CD4-positive, alpha-beta T cell treated with Interleukin-6 at 100 ng/mL for 8 hours (primary cell): ENCODE measurements at places on chromosomes 12 and 14.

GRCh38 chr12:13602172-13602571, 379.2 kb downstream of the GRIN2B start:
- no peak for DNase-seq

GRCh38 chr12:65935906-65936901, 111.9 kb downstream of the HMGA2 start:
- DNase-seq, result no peak

DNA sequence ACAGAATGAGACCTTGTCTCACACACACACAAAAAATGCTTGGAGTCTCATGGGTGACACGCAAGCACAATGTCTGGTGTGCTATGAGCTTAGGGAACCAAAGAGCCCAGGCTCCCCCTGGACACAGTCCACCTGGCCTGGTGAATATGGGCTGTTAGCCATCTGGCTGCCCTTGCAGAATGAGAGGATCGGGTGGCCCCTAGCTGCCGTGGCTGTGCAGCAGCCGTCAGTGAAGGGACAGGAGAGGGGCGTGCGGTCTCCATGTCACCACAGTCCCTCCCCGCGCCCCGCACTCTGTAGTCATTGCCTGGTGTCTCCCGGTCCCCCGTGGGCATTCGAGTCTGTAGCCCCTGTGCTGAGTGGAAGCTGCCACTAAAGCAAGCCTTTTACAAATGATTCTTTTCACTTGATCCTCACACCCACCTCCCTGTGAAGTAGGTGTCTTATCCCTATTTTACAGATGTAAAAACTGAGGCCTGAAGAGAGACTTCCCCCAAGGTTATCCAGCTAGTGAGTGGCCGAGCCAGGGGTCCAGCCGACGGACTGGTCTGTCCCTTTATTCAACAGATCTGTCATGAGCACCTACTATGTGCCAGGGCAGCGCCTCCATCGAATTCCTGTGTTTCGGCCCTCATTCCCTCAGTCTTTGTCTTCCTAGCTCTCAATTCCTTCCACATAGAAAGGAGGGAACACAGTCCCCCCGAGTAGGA, 18.8 kb downstream of the MVK start:
- DNase-seq, result no peak

DNA sequence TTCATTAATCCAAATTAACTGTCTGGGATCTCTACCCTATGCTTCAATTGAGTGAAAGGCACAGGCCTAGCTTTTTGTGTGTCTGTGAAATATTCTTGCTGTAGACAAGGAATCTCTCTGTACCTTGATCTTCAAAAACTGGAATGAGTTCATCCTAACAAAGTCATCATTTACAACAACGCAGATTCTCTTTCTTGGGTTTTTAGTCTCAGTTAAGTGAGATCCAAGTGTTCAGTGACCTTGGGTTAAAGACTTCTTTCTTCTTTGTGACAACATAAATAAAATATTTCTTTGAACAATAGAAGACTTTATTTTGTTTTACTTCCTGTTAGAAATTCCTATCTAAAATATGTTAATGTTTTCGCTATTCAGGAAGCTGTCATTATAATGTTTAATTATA, 192.2 kb upstream of the LMNTD1 start:
- DNase-seq, result no peak

- DNase-seq, result no peak
Observed at GRCh38 chr14:25041898-25042297, 8.0 kb downstream of the STXBP6 start.

DNA sequence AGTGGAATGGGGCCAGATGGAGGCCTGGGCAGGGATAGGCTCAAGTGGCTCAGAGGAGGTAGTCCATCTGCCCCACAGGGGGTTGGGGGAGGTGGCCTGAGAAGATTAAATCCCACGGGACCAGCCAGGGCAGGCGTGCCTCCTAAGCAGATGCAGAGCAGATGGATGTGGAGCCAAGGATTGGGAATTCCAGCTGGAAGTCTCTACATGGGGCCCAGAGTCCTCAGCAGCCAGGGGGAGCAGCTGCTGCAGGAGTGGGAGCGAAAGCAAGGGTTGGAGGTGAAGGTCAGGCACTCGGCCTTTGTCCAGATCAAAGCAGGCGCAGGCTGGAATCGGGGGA, 42.4 kb upstream of the VRK1 start:
- no peak for DNase-seq

- no peak for DNase-seq
Observed at GRCh38 chr12:80756875-80757274, 40.2 kb downstream of the MYF5 start.

GRCh38 chr12:104272938-104273337, 30.6 kb upstream of the EID3 start:
- DNase-seq, result no peak

DNA sequence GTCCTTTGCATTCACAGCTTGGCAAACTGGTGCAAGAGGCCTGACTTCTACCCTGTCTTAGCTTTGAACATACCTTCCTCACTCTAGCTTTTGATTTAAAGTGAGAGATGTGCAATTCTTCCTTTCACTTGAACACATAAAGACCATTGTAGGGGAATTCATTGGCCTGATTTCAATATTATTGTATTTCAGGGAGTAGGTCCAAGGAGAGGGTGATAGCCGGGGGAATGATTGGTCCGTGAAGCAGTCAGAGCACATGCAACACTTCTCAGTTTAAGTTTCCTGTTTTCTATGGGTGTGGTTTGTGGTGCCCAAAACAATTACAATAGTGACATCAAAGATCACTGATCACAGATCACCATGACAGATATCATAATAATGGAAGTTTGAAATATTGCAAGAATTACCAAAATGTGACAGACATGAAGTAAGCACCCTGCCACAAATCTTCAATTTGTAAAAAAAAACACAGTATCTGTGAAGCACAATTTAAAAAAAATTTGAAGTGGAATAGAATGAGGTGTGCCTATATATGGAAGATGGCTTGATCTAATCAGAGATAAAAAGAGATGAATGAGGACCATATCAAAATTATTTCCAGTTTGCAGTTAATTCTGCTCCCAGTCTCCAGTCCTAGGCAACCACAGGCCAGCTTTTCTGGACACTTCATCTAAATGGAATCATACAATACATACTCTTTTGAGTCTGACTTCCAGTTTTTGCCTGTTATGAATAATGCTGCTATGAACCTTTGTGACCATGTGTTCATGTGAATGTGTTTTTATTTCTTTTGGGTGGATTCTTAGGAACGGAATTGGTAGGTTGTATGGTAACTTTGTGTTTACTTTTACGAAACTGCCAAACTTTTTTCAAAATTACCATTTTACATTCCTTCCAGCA, 23.2 kb downstream of the BORCS5 start:
- DNase-seq, result peak; percentile 67

GRCh38 chr14:71783088-71783487, 149.1 kb upstream of the RGS6 start:
- no peak for DNase-seq

- DNase-seq, result no peak
Observed at GRCh38 chr14:43147485-43147884, 1359.6 kb downstream of the FSCB start.

GRCh38 chr14:75068294-75069120, 934 bp upstream of the ZC2HC1C start:
- DNase-seq, result no peak

GRCh38 chr14:92650581-92651105, 97.8 kb downstream of the LGMN start:
- DNase-seq, result no peak

GRCh38 chr12:102824218-102824835, 92.7 kb downstream of the PAH start:
- DNase-seq, result no peak

DNA sequence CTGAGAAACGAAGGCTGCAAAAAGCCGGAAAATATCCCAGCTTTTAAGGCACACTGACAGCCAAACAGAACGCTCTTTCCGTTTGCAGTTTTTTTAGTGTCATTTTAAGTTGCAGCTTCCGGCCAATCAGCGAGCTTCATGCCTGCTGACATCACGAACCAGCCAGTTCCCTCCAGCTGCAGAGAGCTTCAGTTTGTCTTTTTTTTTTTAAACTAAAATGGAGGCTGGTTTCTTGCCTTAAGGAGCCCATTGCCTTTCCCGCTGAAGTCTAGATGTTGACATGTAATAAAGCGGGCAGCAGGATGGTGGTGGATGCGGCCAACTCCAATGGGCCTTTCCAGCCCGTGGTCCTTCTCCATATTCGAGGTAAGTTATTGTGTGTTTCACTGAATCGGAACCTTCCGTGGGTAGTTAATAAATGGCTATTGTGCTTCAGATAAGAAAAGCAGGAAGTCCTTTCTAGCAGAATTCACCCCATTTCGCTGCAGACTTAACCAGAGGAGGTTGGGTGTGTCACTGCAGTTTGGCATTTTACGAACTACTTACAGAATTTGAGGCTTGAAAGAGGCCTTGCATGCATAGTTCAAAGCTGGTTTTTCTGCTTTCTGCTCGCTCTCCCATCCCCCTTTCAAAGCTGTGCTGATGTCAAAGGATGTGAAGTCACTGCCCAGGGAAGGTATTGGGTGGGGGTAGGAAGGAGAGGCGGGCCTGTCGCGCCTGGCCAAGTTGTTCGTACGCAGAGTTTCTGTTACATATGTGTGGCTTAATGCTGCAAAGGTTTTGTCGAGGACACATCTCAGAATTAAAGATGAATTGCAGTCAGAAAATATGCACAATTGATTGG, 48.4 kb downstream of the PPP2R5C start:
- peak; percentile 92 for DNase-seq

DNA sequence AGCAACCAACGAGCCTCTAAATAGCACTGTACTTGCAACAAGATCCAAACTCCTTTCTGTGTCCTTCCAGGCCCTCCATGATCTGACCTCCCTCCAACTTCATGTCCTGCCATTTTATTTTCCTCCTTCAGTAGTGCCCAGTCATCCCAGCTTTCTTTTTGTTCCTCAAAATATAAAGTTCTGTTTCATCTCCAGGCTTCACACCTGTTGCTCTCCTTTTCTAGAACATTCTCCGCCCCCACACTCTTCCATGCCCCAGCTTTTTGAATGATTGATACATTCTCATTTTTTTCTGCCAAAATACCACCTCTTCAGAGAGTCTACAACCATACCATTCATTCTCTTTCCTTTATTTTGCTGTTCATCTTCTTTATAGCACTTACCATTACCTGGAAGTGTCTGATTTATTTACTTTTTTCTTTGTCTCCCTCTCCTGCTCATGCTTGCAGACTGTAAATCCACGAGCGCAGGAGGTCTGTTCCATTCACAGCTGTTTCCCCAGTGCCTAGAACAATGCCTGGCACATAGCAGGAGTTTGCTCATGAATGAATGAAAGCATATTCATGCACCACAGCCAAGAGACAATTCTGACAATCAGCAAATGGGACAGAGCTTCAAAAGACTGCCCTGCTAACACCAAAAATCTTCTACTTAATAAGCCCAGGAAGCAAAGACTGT, 296.4 kb downstream of the RPAP3 start:
- DNase-seq, result no peak

DNA sequence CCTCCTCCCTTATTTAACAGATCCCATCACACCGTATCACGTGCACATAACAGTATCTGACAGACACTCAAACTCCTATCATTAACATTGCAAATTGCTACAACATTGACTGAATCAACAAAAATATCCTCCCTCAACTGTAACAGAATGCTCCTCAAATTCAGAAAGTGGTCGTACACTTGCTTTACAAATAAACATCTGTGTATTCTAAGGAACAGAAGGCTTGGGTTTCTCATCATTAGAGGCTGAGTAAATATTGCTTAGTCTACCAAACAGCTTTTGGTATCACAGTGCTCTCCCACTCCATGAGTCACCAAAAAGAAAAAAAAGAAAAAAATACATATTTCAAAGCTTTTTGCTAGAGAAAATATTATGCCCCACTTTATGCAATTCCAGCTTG, 23.9 kb downstream of the FERMT2 start:
- no peak for DNase-seq

DNA sequence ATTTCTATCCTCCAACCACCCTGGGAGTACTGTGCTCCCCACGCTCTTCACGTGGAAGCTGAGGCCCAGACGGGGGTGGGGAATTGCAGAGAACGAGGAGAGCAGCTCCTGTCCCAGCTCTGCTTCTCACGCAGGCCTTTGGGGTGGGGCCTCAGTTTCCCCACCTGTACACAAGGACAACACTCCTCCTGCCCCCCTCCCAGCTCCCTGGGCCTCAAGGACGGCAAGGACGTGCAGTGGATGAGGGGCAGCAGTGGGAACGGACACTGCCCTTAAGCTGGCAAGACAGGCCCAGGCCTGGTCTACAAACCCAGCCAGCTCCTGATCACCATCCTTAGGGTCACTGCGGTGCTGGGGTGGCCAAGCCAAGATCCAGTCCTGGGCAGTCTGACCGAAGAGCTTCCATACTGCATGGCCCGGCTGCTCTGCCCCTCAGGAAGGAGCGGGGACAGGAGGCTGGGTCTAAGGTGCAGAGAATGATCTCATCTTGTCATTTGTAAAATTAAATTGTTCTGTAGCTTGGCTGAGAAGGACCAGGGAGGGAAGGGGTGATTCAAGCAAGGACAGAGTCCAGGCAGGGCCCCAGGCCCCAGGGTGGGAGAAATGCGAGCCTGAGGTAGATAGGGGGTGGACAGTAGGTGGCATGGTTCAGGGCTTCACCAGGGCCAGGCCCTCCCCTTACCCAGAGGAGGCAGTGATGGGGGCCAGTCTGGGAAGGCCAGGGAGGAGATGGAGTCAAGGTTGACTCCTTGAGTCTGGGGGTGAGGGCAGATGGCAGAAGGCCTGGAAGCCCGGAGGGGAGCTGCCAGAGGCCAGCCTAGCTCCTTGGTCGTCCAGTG, 1.3 kb upstream of the CLBA1 start:
- DNase-seq, result no peak

GRCh38 chr14:96252323-96252998, 3.5 kb upstream of the BDKRB1 start:
- DNase-seq, result no peak
